Upper lobe of left lung (tissue), 6 donors: ENCODE measurements at places on chromosomes 2 and 18.

DNA sequence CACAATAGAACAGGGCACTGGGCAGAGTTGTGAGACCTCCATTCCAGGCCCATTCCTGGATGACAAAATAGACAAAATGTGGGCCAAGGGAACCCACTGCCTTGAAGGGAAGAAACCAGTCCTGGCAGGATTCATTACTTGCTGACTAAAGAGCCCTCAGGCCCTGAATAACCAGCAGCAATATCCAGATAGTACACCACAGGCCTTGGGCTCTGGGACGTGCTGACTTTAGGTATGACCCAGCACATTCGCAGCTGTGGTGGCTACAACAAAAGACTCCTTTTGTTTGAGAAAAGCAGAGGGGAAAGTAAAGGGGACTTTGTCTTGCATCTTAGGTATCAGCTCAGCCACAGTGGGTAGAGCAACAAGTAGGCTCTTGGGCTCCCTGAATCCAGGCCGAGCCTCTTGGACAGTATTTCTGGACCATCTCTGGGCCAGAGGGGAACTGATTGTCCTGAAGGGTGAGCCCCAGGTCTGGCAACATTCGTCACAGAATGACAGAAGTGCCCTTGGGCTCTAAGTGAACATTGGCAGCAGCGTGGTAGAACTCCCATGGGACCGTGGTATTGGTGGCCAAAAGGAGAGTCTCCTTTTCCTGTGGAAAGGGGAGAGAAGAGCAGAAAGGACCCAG is 89.9 kb upstream of the CD226 start:
- no peak for DNase-seq

DNA sequence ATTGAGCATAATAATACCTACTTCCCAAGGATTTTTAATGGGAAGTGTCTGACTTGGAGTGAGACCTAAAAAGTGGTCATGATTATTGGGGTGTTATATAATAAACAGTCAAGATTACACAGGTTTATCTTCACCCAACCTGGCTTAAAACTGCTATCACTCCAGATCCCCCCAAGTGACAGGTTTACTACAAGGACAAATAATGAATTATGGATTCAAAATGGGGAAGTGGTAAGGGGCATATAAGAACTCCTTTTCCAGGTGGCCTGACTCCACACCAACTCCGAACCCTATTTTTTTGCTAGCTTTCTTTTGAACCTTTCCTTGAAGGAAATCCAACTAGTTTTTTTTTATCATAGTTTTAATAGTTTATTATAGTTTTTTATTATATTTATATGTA is 663.0 kb upstream of the FANCL start:
- DNase-seq, result no peak

- no peak for DNase-seq
These were observed 84.0 kb downstream of the BMPR2 start for GRCh38 chr2:202460119-202460518.

DNA sequence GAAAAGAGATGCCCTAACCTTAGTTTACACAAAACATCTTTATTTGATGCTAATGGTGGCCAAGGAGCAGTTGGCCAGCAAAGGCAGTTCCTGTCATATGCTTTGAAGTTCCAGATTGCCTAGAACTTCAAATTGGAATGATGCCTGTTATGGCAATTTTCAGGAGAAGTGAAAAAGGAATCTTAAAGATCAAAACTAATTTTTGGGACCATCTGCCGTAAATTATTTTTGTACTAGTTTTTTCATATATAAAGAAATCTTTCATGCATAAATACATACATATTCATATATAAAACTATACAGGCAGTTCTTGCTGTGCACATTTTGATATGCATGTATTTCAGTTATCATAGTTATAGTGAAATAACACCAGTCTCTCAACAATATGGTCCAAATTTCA is 1185.6 kb upstream of the FAM98A start:
- no peak for DNase-seq

GRCh38 chr18:20971886-20972267 is 139.7 kb downstream of the ROCK1 start:
- no peak for DNase-seq

GRCh38 chr18:75341897-75342296 is 85.6 kb downstream of the SMIM21 start:
- DNase-seq, result no peak

- no peak for DNase-seq
These were observed 24.4 kb upstream of the RAB31 start for GRCh38 chr18:9683418-9684396.

GRCh38 chr2:240912878-240913809 is 7.0 kb downstream of the CROCC2 start:
- DNase-seq, result peak; percentile 51
